ENCODE measurements at places on chromosomes 5 and 9. TPM values are rescaled to one million over a fixed set of nuclear protein-coding genes. Genes with fewer than 3 reads are reported as not detected.

DNA sequence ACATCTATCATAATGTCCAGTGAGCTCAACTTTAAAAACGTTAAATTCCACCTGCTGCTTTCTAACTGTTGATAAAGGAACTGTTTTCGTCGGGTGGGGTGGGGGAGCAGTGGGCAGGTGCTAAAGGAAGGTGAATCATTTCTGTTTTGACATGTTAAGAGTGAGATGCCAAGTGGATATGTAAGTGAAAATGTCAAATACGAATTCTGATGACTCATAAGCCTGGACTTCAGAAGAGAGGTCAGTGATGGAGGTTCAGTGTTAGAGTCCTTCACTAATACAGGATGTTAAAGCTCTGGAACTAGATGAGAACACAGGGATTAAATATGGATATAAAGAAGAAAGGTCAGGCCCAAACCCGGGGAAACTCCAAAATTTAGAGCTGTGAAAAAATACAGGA lies 617.9 kb upstream of the CTNND2 start:
- H3K27me3 ChIP-seq: no peaks in the 10 kb centered on the region
- no peak overlapping the region for H3K27ac ChIP-seq
- H3K36me3 ChIP-seq: no peaks in the 10 kb centered on the region
- no peaks in the 10 kb centered on the region for H3K4me1 ChIP-seq
- DNase-seq: no peak

Gene SLC6A19
- polyA plus RNA-seq: 0.22 TPM

Gene BAG1
- polyA plus RNA-seq: 111 TPM

- H3K4me3 ChIP-seq: peak within 1 kb of the TSS; percentile 68
- DNase-seq: peak; percentile 52
- H3K27ac ChIP-seq: peak within 1 kb of the TSS; percentile 75
- H3K27me3 ChIP-seq: peaks cover 30% of the 10 kb centered on the region
- H3K36me3 ChIP-seq: no peaks in the 10 kb centered on the region
- peaks cover 59% of the 10 kb centered on the region for H3K4me1 ChIP-seq
These were observed at the start of gene COL27A1 for GRCh38 chr9:114155263-114155994. Gene COL27A1 (plus strand): TSS chr9:114155537. CDS start chr9:114155951, 414 bp downstream.

- no peak overlapping the region for H3K4me3 ChIP-seq
- no peak overlapping the region for H3K27ac ChIP-seq
- no peaks in the 10 kb centered on the region for H3K36me3 ChIP-seq
- no peak for DNase-seq
- H3K4me1 ChIP-seq: no peaks in the 10 kb centered on the region
These were observed 93.9 kb downstream of the MAMDC2 start for GRCh38 chr9:70137577-70137976.

Gene SLC6A3
- polyA plus RNA-seq: 0.95 TPM

DNA sequence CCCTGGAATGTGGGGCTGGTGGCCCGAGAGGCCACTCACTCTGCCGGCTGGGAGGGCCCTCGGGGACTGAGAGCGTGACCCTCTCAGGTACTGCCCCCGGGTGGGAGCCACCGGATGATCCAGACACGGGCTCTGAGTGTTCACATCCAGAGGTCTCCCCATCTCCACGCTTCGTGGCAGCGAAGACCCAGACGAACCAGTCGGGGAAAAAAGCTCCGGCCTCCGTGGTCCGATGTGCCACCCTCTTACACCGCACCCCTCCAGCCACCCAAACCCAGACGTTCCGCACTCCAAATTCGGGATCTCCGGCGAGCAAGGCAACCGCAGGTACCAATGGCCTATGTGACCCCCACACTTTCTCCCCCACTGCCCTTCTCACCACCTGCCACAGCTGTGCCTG lies 49.5 kb downstream of the AMBP start:
- H3K4me3 ChIP-seq: no peak overlapping the region
- no peak overlapping the region for H3K27ac ChIP-seq
- peaks cover 20% of the 10 kb centered on the region for H3K4me1 ChIP-seq
- H3K36me3 ChIP-seq: peaks cover 41% of the 10 kb centered on the region

Gene ECSCR
- 25.4 TPM for polyA plus RNA-seq

Gene SCGB3A2
- polyA plus RNA-seq: 0.54 TPM

Gene C9orf50
- 0.60 TPM for polyA plus RNA-seq

Gene DIPK1B
- polyA plus RNA-seq: 65.0 TPM

Gene OMD
- polyA plus RNA-seq: 1.4 TPM

Gene ST8SIA4
- polyA plus RNA-seq: 12.8 TPM

DNA sequence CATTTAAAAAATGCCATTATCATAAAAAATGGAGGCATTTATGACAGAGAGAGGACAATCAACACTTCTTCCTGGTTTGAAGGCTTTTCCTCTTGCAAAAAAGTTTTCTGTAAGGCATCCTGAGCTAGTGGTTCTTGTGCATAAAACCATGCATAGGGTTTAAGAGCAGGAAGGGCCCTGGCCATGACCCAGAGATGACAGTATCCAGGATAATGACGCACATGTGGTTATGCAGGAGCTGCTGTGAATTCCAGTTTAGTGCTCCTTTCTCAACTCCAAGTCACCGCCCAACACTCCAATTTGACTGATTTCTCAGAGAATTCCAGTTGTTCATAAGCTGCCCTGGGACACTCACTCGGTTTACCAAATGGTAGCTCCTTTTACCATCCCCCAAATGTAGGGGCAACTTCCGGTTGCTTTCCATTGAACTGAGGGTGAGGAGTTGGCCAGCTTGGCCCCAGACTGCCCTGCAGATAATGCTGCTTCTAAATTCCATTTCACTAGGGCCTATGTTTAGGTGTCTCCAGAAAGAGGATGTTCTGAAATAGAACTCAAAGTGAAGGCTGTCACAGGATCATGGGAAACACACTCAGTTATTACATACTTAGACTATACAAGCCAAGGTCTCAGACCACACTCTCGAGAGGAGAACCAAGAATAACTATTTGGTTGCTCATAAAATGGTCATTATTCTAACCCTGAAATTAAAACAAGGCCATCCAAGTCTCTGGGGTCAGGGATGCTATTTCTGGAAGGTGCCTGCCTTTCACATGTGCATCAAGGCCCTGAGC lies 179.1 kb downstream of the SLIT3 start:
- no peak overlapping the region for H3K27ac ChIP-seq
- no peaks in the 10 kb centered on the region for H3K4me1 ChIP-seq
- H3K4me3 ChIP-seq: no peak overlapping the region
- DNase-seq: no peak
- H3K36me3 ChIP-seq: no peaks in the 10 kb centered on the region

Gene MELK
- polyA plus RNA-seq: 12.9 TPM

DNA sequence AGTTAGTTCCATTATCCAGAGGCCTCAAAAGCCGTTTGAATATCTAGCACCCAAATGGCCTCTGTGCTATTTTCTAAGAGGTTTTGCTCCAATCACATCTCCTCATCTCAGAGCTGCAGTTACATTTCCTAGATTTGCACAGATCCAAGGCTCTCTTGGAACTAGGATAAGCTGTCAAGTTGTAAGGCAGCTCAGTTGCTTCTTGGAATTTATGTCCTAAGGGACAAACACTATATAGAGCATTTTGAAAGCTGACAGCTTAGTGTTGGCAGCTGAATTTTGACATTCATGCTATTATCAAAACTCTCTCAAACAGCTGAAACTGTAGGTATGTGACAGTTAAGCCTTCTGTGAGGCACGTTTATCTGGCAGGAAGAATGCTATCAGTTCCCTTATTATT lies 97.0 kb downstream of the MACIR start:
- no peak overlapping the region for H3K27ac ChIP-seq
- DNase-seq: no peak
- no peaks in the 10 kb centered on the region for H3K4me1 ChIP-seq
- no peaks in the 10 kb centered on the region for H3K36me3 ChIP-seq

DNA sequence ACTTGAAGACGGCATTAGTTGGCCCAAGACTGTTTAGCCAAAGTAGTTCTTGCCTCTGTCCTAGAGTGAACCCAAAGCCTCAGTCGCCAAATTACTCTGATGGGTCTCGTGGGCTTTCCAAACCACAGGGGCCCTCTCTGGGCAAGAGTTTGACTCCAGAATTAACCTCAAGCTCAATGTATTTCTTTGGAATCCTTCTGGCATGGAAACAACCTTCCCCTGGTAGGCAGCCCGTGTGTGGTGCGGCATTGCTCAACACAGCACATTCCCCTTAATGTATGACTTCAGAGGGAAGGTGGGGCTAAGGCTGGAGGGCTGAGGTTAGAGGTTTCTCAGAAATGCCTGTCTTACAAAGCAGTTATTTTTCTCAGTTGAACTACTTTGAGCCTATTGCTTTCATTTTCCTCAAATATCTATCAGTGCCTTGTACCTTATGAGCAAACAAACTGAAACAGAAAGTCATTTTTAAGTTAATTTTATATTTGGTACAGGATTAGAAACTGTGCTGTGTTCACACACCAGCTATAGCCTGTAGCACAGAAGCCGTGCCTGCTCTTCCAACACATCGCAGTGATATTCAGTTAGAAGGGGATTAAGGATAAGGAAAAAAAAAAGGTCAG lies 123.9 kb upstream of the HAPLN1 start:
- H3K4me1 ChIP-seq: no peaks in the 10 kb centered on the region
- no peaks in the 10 kb centered on the region for H3K27me3 ChIP-seq
- no peaks in the 10 kb centered on the region for H3K36me3 ChIP-seq
- no peak overlapping the region for H3K27ac ChIP-seq

GRCh38 chr5:154193283-154193682 lies 2.8 kb downstream of the GALNT10 start:
- peaks cover under 1% of the 10 kb centered on the region for H3K36me3 ChIP-seq
- H3K27ac ChIP-seq: peak overlapping the region; percentile 27
- peaks cover 34% of the 10 kb centered on the region for H3K4me1 ChIP-seq
- peaks cover 14% of the 10 kb centered on the region for H3K27me3 ChIP-seq
- peak; percentile 51 for DNase-seq

Gene INSL4
- not detected for polyA plus RNA-seq

- no peaks in the 10 kb centered on the region for H3K4me1 ChIP-seq
- H3K36me3 ChIP-seq: no peaks in the 10 kb centered on the region
- H3K27ac ChIP-seq: no peak overlapping the region
These were observed 53.0 kb upstream of the RFX3 start for GRCh38 chr9:3578786-3579185.

DNA sequence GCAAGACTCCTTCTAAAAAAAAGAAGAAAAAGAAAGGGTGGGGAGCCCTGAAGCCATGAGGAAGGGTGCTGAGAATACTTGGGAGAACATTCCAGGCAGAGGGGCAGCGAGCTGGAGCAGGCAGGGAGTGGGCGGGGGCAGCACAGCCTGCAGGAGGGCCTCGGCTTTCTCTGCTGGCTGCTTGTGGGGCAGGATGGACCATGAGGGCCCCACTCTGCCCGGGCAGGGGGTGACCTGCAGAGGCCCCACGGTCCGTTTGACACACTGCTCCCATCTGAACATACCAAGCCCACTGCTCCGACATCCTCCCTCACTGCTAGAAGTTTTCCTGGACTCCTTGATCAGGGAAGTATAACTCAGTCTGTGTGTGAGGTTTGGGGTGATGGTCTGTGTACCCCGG lies 11.7 kb upstream of the NUP214 start:
- no peak for DNase-seq
- H3K36me3 ChIP-seq: peaks cover 29% of the 10 kb centered on the region
- H3K4me1 ChIP-seq: peaks cover 60% of the 10 kb centered on the region
- H3K27me3 ChIP-seq: no peaks in the 10 kb centered on the region
- H3K4me3 ChIP-seq: no peak overlapping the region

Measured in spinal cord (tissue), 10 donors.